Activated naive CD4-positive, alpha-beta T cell treated with anti-CD3 and anti-CD28 coated beads for 36 hours (primary cell): ENCODE measurements at places on chromosomes 7 and 10. TPM values are rescaled to one million over a fixed set of nuclear protein-coding genes. Genes with fewer than 3 reads are reported as not detected.

The SPDYE9 gene
- not detected for total RNA-seq

The ITPRID1 gene
- total RNA-seq = not detected

The JMJD1C gene
- total RNA-seq = 54.1 TPM

The MSS51 gene
- total RNA-seq = 1.9 TPM

The CTBP2 gene
- 0.19 TPM for total RNA-seq

The XRCC2 gene
- total RNA-seq = 10.8 TPM

The COG5 gene
- total RNA-seq = 62.8 TPM

The COL26A1 gene
- not detected for total RNA-seq

The UTF1 gene
- total RNA-seq = not detected

The NRP1 gene
- not detected for total RNA-seq

The CTAGE8 gene
- total RNA-seq = 1.5 TPM

DNA sequence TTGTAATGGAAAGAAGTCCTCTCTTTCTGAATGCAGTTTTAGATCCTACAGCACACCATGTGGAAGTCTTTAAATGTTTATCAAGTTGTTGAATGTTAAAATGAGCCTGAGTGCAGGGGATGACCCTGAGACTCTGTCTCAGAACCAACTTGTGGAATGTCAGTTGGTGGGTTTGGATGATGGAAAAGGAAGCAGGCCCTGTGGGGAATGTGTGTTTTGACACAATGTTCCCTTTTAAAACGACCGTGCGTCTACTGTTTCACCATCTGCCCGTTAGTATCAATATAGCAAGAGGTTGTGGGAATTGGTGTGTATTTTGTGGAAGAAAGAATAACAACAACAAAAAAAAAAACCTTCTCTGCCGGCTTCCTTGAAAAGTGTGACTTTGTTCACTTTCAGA lies 8.3 kb downstream of the DYNC1I1 start:
- DNase-seq = no peak

GRCh38 chr7:96471606-96472005 lies 149.7 kb upstream of the SLC25A13 start:
- no peak for DNase-seq

DNA sequence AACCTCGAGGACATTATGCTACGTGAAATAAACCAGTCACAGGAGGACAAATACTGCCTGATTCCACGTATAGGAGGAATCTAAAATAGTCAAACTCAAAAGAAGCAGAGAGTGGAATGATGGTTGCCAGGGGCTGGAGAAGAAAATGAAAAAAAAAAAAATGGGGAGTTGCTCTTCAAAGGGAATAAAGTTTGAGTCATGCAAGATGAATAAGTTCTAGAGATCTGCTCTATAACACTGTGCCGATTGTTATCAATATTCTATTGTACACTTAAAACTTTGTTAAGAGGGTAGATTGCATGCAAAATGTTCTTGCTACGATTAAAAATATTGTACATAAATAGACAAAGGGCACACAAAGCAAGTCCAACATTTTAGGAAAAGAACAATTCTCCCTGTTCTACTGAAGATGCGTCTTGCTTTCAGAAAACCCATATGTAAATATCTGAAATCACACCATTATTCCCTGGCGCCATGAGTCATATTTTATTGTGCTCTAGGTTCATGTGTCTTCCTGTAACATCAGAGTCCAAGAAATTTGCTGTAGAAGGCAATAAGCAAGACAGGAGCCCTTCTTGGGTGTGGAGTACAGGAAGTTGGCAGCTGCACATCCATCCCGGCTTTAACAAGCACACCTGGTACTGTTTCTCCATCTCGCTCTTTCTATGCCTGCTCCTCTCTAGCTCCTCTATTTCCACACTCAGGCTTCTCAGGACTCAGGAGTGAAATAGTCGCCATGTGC lies 145.9 kb downstream of the GFRA1 start:
- no peak for DNase-seq

DNA sequence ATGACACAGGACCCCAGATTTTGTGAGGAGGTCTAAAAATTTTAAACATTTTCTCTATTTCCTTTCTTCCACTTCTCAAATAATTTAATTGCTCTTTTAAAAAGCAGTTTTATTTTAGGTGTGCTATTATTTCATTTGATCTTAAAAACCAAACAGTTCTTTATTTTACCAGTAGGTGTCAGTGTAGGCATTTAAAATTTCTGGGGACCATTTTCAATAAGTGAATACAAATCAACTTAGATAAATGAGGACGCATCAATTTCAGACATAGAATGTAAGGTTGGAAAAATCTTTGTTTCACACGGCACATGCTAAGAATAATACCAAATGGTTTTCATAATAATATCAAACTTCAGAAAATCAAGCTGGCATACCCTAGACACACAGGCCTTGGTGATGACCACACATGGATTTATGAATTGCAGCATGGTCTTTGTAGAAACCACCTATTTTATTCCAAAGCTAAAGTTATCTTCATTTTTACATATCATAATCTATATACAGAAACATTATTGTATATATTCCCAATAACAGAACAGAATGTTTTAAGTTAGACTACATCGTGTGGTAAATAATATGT lies 127.6 kb upstream of the SLC26A5 start:
- no peak for DNase-seq

GRCh38 chr10:21144047-21144446 lies 246.9 kb upstream of the NEBL start:
- DNase-seq = no peak

- no peak for DNase-seq
Measured at GRCh38 chr7:8259586-8260222, 2.3 kb downstream of the ICA1 start.

DNA sequence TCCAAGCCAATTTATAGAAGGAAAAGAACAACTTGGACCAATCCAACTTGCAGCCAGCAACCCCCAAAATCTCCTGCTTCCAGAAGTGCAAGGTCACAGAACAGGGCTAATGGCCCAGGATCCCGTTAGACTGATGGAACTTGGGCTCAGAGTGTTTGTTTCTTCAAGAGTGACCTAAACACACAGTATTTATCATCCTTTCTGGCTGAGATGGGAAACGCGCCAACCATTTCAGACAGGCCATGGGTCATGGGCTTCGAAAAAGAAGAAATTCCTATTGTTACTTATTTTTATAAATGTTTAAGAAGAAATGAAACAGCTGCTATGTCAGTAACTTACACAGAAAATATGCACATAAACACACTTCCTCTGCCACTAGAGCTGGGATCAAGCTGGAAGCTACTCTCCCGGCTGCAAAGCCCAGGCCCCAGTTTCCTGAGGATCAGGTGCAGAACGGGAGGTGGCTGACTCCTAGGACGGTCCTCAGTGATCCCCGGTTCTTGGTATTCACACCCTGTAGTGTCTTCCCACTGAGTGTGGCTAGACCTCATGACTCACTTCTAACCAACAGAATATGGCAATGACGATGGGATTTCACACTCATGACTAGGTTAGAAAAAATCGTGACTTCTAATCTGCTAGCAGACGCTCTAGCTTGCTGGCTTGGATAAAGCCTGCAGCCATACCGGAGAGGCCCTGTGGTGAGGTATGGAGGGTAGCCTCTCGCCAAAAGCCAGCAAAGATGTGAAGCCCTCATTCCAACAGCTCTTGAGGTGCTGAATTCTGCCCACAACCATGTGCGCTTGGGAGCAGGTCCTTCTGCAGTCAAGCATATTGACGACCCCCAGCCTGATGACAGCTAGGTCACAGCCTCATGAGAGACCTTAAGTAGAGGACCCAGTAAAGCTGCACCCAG lies 60.2 kb downstream of the CHST15 start:
- DNase-seq = no peak

- no peak for DNase-seq
Measured at GRCh38 chr7:97018126-97018601, 6.5 kb downstream of the DLX5 start.

GRCh38 chr10:109457302-109457638 lies 466.0 kb downstream of the XPNPEP1 start:
- no peak for DNase-seq

DNA sequence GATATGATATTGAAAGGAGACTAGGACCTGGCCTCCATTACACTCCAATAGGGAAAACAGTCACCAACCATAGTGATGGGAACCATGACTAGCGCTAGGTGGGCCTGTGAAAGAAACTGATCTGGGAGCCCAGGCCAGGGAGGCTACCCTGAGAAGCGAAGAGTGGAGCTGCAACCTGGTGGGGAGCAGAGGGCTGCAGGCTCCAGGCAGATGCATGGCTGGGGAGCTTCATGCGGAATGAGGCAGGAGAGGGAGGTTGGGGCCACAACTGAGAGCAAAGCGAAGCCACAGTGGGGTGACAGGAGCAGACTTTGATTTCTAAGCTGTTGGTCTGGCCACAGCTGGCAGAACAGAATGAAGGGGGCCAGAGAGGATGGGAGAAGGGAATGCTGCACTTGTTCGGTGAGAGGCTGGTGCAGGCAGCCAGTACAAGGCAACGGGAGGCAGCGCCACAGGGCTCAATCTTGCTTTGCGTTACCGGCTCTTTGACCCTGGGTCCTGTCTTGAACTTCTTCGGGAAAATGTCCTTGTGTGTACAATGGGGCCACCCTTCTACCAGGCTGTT lies 88.4 kb downstream of the TACC2 start:
- DNase-seq = no peak

GRCh38 chr10:89342206-89342958 lies 14.6 kb downstream of the IFIT3 start:
- DNase-seq = no peak

DNA sequence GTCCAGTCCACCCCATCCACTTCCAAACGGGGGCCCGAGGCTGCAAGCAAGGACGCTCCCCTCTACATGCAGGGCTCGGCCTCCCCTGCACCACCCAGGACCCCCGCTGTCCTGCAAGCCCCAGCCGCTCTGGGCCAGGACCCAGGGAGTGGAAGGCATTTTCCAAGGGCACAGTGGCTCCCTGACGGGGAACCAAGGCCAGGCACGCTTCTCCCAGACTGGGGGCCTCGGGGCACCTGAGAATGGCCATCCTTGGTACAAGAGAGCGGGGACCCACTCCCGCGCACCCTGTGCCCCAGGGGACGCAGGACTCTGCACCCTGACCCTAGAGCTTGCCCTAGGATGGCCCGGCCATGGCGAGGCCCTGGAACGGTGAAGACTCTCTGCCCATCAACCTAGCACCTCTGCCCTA lies 545 bp upstream of the AKR1E2 start:
- DNase-seq = no peak

GRCh38 chr7:157426463-157427301 lies 89.9 kb downstream of the DNAJB6 start:
- DNase-seq = no peak

- no peak for DNase-seq
Measured at GRCh38 chr7:155168597-155169480, 98.7 kb downstream of the HTR5A start.

GRCh38 chr7:129748356-129749109 lies 137.0 kb downstream of the NRF1 start:
- DNase-seq = no peak

GRCh38 chr10:74852381-74852780 lies 26.0 kb downstream of the KAT6B start:
- DNase-seq = no peak

DNA sequence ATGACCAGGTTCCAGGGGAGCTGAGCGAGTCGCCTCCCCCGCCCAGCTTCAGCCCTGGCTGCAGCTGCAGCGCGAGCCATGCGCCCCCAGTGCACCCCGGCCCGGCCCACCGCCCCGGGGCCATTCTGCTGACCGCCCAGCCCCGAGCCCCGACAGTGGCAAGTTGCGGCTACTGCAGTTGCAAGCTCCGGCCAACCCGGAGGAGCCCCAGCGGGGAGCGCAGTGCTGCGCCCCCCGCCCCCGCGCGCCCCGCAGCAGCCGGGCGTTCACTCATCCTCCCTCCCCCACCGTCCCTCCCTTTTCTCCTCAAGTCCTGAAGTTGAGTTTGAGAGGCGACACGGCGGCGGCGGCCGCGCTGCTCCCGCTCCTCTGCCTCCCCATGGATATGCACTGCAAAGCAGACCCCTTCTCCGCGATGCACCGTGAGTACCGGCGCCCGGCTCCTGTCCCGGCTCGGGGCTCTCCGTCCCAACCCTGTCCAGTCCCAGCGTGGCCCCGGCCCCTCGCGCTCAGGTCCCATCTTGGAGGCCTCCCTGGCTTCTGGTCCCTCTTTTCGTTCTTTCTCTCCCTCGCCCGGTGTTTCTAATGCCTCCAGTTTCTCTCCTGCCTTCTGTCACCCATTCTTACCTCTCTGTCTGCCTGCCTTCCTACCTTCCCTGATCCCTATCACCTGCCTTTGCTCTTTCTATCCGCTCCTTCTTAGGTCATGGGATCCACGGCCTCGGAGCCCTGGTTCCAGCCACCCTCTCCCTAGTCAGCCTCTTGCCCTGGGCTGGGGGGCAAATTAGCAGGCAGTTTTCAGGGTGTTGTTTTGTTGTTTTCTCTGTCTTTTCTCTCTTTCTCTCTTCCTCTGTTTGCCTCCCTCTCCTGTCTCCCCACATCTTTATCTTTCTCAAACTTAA lies 751 bp downstream of the PAX2 start:
- no peak for DNase-seq

DNA sequence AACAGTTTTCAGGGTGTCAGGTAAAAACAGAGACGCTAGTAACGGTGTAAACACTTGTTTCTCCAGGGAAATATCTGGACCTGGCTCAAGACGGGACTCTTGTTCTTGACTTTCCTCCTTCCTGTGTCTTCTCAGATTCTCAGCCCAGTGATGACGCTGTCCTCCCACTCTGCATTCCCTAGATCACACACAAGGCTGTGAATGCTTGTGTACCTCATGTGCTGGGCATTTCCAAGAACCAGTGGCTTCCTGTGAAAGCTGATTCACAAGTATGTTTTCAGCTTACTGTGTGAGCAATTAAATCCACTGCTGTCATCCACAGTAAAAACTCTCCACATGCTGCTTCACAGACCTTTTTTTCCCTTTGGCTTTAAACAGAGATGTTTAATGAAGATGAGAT lies 193.8 kb upstream of the DPP6 start:
- no peak for DNase-seq
